Fibroblast of skin of left quadriceps (primary cell): ENCODE measurements at places on chromosomes 16 and 17.

- DNase-seq, result no peak
Measured at GRCh38 chr17:77318491-77319210, 177.9 kb downstream of the SEC14L1 start.

DNA sequence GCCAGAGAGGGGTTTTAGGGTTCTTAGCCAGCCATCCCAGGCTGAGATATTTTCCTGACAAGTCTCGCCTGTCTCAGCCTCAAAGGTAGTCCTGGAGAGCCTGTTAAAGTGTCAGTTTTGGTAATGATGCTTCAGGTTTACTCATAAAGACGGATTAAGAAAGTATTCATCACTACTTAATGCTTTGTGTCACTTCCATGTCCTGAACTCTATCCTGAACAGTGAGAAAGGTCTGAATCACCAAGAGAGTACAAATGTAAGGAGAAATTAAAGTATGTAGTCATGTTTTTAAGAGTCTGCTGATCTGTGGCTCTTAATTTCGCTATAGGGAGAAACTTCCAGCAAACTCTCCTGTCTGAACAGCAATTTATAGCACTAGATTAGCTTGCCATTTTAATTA, 14.0 kb downstream of the RPGRIP1L start:
- DNase-seq, result no peak

GRCh38 chr16:52832771-52833170, 219.9 kb downstream of the CHD9NB start:
- no peak for DNase-seq

DNA sequence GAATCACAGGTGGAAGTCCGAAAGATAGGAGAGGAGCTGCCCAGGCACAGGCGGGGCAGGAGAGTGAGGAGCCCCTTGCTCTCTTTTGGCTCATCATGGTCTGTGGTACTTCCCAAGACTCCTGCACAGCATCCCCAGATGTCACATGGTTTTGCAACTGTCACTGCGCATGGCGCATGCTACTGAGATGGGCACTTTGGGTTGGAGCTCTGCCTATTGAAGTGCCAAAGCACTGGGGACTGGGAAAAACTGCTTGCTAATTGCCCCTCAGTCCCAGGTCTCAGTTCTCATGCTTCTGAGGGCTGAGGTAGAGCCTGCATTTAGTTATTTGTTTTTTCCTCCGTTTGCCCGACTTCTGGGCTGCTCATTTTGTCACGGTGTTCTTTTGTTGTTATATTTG, 156.8 kb upstream of the CDH13 start:
- DNase-seq, result no peak

- DNase-seq, result no peak
Measured at GRCh38 chr17:18031955-18032354, 7.0 kb downstream of the ATPAF2 start.
